ENCODE measurements at places on chromosomes 5 and 9. TPM values are rescaled to one million over a fixed set of nuclear protein-coding genes. Genes with fewer than 3 reads are reported as not detected.

GRCh38 chr5:135596157-135596763, 17.5 kb upstream of the CXCL14 start:
- peaks cover 20% of the 10 kb centered on the region for H3K27me3 ChIP-seq
- no peak overlapping the region for H3K4me3 ChIP-seq
- H3K27ac ChIP-seq, result no peak overlapping the region
- H3K36me3 ChIP-seq, result no peaks in the 10 kb centered on the region
- DNase-seq, result no peak

- H3K27ac ChIP-seq, result no peak overlapping the region
- no peaks in the 10 kb centered on the region for H3K27me3 ChIP-seq
- H3K36me3 ChIP-seq, result no peaks in the 10 kb centered on the region
These were observed 211.0 kb downstream of the AGTPBP1 start for GRCh38 chr9:85530721-85531120.

GRCh38 chr9:121667214-121667613, 15.8 kb downstream of the DAB2IP start:
- no peaks in the 10 kb centered on the region for H3K4me1 ChIP-seq
- no peak overlapping the region for H3K4me3 ChIP-seq
- H3K27me3 ChIP-seq, result no peaks in the 10 kb centered on the region
- H3K27ac ChIP-seq, result no peak overlapping the region

DNA sequence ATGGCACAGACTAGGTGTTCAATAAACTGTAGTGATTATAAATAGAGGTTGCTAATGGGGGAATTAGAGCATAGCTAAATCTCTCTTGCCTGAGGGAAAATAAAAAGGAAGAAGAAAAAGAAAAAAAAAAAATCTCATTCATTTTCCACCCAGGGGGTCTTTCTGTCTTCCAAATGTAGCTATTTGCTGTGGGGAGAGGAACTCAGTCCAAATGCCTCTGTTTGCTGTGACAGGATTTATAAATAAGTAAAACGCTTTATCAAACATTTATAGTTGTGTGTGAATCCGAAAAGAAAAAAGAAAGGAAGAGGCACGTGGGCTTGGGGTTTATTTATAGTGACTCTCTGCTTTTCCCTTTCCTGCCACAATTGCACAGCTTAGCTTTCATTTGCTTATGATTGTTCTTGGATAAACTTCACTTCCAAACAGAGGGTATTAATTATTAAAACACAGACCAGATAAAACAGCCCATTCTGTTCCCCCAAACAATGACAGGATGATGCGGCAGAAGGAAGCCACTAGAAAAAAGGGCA, 245.7 kb downstream of the ASTN2 start:
- H3K4me3 ChIP-seq, result no peak overlapping the region
- H3K27me3 ChIP-seq, result no peaks in the 10 kb centered on the region
- no peak overlapping the region for H3K27ac ChIP-seq
- DNase-seq, result no peak
- H3K36me3 ChIP-seq, result no peaks in the 10 kb centered on the region

DNA sequence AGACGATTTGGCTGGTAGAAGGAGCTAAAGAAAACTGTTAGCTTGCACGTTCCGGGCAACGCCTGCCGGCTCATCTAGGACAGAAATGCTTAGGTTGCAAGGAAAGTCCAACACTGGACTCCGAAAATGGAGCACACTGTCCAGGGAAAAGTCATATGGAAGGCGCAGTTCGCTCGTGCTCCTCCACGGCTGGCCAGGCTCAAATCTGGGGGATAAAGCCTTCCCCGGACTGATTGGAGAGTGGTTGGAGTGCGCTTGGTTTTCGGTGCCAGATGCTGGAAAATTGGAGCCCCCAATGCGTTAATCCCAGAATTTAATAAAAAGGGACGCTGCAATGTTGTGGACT, 955 bp downstream of the CDH6 start:
- H3K4me1 ChIP-seq, result peaks cover 9% of the 10 kb centered on the region
- peaks cover 19% of the 10 kb centered on the region for H3K27me3 ChIP-seq
- no peaks in the 10 kb centered on the region for H3K36me3 ChIP-seq
- DNase-seq, result no peak
- H3K27ac ChIP-seq, result no peak overlapping the region

DNA sequence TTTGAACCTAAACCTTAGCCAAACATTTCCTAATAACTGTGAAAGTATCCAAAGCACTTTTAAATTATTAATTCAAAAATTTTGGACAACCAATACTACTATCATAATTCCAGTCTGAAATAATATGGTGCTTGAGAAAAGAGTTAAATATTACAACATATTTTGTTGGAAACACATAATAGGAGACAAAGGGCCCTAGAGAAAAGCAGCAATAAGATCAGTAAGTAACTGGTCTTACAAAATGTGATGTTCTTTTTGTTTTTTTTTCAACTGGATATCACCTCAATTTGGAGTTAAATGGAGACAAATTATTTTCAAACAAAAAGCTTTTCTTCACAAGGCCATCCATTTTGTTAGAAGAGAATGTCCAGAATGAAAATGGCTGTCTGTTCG, 21.1 kb downstream of the SRFBP1 start:
- peaks cover 4% of the 10 kb centered on the region for H3K36me3 ChIP-seq
- H3K4me3 ChIP-seq, result no peak overlapping the region
- H3K4me1 ChIP-seq, result peaks cover 15% of the 10 kb centered on the region
- no peak overlapping the region for H3K27ac ChIP-seq
- no peak for DNase-seq

DNA sequence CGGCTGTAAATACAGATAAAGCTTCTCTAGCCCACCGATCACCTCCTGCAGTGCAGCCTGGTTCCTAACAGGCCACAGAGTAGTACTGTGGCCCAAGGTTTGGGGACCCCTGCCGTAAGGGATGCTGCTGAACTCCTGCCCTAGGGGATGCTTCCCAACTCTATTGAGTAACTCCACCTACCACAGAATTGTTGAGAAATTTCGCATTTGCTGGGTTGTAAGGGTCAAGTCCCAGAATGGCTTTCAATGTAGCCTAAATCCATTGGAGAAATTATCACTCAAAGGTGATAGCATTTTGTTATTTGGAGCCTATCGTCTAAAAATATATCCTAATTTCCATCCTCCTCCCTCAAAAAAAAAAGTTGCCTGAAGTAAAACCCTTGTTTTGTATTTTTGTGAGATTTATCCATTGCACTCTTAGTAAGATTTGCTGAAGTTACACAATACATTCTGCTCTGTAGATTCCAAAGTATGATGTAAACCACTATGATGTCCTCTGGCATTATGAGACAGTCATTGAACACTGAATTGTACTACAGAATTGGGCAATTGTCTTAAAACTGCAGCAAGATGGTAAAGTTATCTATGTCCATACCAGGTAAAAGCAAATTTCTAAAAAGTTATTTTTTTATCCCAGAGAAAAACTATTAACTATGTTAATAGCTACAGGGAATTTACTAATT, 14.0 kb downstream of the ACTBL2 start:
- H3K36me3 ChIP-seq, result no peaks in the 10 kb centered on the region
- no peaks in the 10 kb centered on the region for H3K27me3 ChIP-seq
- H3K4me1 ChIP-seq, result no peaks in the 10 kb centered on the region

PDGFRB gene
- total RNA-seq, result 129 TPM

DNA sequence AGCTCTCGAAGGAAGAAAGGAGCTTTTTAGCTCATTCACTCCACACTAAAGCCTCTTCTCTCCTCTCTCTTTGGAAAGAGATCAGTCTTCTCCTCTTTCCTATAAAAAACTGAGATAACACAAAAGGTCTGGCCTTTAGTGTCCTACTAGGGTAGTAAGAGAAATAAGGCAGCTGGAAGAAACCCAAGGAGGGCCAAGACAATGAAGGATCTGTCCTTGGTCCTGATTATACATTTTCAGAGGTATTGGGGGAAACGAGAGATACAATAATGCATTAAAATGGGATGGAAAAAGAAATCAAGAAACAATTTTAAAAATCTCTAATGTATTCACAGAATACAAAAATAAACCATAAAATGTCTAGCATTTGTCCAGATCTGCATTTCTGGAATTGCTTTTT, 184.0 kb downstream of the SLF1 start:
- H3K27ac ChIP-seq, result no peak overlapping the region
- no peak for DNase-seq
- no peaks in the 10 kb centered on the region for H3K27me3 ChIP-seq
- no peaks in the 10 kb centered on the region for H3K36me3 ChIP-seq
- H3K4me3 ChIP-seq, result no peak overlapping the region

DNA sequence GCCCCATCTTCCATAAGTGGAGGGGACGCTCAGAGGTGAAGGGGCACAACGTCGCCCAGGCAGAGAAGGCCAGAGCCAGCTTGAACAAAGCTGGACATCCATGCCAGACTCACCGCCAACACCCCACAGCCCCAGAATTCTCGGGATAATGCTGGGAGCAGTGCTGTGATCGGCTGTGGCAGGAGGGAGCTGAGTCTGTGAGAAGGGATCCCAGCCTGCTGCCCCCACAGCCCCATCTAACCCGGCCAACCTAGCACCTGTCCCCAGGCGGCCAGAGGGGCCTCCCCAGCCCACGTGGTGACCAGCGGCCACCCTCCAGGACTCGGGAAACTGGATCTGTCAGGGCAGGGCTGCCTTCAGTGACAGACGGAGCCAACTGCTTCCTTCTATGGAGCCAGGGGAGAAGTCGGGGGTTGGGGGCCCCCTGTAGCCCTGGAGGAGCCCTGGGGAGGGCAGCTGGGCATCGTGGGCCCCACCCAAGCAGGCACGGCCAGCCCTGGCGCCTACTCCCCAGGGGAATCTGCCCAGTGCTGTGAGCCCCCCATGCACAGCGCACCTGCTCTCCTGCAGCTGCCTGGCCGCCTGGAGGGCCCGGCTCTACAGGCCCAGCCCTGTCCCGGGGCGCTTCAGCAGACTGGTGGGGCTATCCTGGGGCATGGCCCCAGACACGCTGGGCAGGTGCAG, 6.0 kb downstream of the BRD3 start:
- peaks cover 99% of the 10 kb centered on the region for H3K4me1 ChIP-seq
- H3K4me3 ChIP-seq, result no peak overlapping the region
- no peaks in the 10 kb centered on the region for H3K36me3 ChIP-seq
- no peaks in the 10 kb centered on the region for H3K27me3 ChIP-seq
- DNase-seq, result no peak

GRCh38 chr5:104937598-104937997, 1375.0 kb upstream of the NUDT12 start:
- H3K4me1 ChIP-seq, result no peaks in the 10 kb centered on the region
- H3K27ac ChIP-seq, result no peak overlapping the region
- H3K4me3 ChIP-seq, result no peak overlapping the region
- H3K27me3 ChIP-seq, result no peaks in the 10 kb centered on the region
- no peaks in the 10 kb centered on the region for H3K36me3 ChIP-seq
- DNase-seq, result no peak

GRCh38 chr5:75006865-75007822, 45.2 kb downstream of the GCNT4 start:
- H3K4me1 ChIP-seq, result no peaks in the 10 kb centered on the region
- H3K27ac ChIP-seq, result no peak overlapping the region
- H3K27me3 ChIP-seq, result no peaks in the 10 kb centered on the region
- H3K36me3 ChIP-seq, result no peaks in the 10 kb centered on the region

DNA sequence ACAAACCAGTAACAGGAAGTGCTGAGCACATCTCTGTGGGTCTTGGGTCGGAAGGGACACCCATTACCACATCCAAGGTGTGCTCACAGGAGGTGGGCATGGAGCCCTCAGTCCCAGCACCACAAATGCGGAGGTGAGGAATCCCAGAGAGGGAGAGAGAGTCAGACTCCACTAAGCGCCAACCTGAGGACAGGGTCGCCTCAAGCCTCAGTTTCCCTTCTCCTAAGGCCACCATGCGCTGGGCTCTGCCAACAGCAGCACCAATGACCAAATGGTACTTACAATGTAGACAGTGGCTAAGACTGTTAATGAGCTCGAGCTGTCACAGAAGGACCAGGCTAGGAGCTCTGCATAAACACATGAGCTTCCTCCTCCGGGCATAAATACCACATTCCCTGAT, 43.1 kb downstream of the BICD2 start:
- H3K27me3 ChIP-seq, result no peaks in the 10 kb centered on the region
- no peak overlapping the region for H3K4me3 ChIP-seq
- H3K27ac ChIP-seq, result no peak overlapping the region
- peaks cover 17% of the 10 kb centered on the region for H3K4me1 ChIP-seq

FBLL1 gene
- not detected for total RNA-seq

SPATA31E1 gene
- not detected for total RNA-seq

- no peak for DNase-seq
These were observed 194.0 kb downstream of the CRB2 start for GRCh38 chr9:123550012-123550411.

GRCh38 chr9:120718316-120718715, 4.0 kb upstream of the MEGF9 start:
- no peak overlapping the region for H3K27ac ChIP-seq
- no peaks in the 10 kb centered on the region for H3K36me3 ChIP-seq
- H3K4me3 ChIP-seq, result no peak overlapping the region

NME5 gene
- 7.0 TPM for total RNA-seq

LCN1 gene
- not detected for total RNA-seq

SNCB gene
- not detected for total RNA-seq

- no peak overlapping the region for H3K27ac ChIP-seq
- H3K27me3 ChIP-seq, result no peaks in the 10 kb centered on the region
- no peak for DNase-seq
- no peak overlapping the region for H3K4me3 ChIP-seq
- H3K4me1 ChIP-seq, result no peaks in the 10 kb centered on the region
- H3K36me3 ChIP-seq, result no peaks in the 10 kb centered on the region
These were observed 309.3 kb downstream of the BNC2 start for GRCh38 chr9:16561121-16561520.

DNA sequence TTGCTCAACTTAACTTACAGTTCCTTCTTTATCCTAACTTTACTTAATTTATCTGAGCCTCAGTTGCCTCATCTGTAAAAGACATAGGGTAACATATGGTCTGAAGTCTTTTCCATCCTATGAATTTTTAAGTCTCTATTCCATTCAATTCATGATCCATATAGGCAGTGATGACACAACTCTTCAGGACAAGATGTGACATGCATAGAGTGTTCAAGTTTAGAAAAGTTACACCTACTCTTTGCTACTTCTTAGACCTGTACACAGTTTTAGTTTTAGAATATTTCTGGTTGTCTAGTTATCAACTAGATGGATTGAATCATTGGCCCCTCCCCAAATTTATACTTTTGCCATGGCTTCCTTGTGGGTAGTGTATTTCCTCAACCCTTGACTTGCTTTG, 50.7 kb upstream of the ELL2 start:
- no peak overlapping the region for H3K27ac ChIP-seq
- H3K27me3 ChIP-seq, result no peaks in the 10 kb centered on the region
- DNase-seq, result no peak
- no peak overlapping the region for H3K4me3 ChIP-seq

GRCh38 chr9:93368437-93368836, 83.0 kb upstream of the FAM120A start:
- DNase-seq, result no peak
- no peaks in the 10 kb centered on the region for H3K36me3 ChIP-seq

DNA sequence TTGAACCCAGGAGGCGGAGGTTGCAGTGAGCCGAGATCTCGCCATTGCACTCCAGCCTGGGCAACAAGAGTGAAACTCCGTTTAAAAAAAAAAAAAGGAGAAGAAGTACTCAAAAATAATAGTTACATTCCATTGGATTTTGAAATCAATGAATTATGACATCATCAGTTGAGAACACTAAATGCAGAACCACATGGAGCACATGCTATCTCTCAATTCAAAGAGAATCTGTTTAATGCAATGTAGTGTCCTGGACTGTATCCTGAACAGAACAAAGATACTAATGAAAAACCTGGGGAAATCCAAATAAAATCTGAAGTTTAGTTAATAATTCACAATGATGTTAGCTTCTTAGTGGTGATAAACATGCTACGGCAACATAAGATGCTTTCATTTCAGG, 20.3 kb downstream of the CDC14B start:
- H3K4me1 ChIP-seq, result peaks cover 4% of the 10 kb centered on the region
- H3K36me3 ChIP-seq, result no peaks in the 10 kb centered on the region
- no peaks in the 10 kb centered on the region for H3K27me3 ChIP-seq
- no peak for DNase-seq

SLC4A9 gene
- total RNA-seq, result not detected

All from left lung (tissue), 14 donors.